Activated CD4-positive, alpha-beta T cell treated with anti-CD3 and anti-CD28 coated beads for 4 hours (primary cell): ENCODE measurements at places on chromosomes 5 and 9.

- DNase-seq: no peak
These were observed 11.3 kb upstream of the PHF2 start for GRCh38 chr9:93565089-93565488.

DNA sequence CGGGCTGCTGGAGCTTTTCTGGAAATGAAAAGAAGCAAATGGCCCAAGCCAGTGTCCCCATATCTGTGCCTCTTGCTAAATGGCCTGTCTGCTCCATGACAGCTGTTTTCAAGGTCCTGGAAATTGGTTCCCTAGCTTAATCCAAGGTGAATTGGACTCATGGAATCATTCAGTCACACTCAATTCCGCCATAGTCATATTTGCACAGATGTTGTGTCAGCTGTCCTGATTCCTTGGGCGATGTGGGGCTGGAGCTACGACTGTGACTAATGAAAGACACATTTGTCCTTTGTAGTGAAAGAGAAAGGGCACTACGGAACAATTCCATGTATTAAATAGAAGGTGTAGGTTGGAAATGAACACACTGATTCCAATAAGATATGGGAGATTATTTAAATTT is 102.9 kb upstream of the MEGF10 start:
- no peak for DNase-seq

GRCh38 chr9:83441390-83441789 is 96.8 kb downstream of the FRMD3 start:
- DNase-seq: no peak

DNA sequence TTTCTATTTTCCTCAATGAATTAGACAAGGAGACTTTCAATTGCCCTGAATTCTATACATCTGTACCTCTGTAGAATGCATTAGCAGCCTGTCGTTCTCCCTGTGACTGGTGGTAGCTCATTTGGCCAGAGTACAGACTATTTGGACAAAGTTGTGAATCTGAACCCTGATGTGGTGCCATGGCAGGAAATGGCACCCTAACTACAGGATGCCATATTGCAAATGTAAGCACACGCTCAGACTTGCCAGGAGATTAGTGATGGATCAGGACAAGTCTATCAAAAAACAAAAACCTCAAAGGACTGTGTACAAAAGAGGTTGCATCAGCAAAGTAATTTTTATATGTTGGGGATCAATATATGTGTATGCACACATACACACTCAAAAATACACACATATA is 58.3 kb downstream of the SVEP1 start:
- no peak for DNase-seq

- no peak for DNase-seq
These were observed 30.9 kb downstream of the ZFR start for GRCh38 chr5:32413466-32414263.

- no peak for DNase-seq
These were observed 241.9 kb downstream of the PBX3 start for GRCh38 chr9:125989090-125989501.

- DNase-seq: no peak
These were observed 526.3 kb downstream of the GABRG2 start for GRCh38 chr5:162593881-162594280.

DNA sequence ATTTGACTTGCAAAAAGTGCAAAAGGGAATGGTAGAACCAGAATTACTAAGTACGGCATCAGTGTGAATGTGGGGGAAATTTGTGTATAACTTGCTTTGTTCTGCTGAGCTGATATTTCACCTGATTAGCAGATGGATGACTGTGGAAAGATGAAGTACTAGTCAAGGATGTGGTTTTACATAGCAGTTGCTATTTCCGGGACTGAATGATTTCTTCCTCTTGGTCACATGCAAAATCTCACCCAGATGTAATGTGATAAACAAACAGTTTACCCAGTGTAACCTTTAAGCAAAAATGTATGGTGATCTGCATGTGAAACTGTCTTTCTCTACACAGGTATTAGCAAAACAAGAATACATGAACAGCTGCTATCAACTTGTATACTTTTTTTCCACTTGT is 46.1 kb downstream of the DCP2 start:
- peak; percentile 5 for DNase-seq

DNA sequence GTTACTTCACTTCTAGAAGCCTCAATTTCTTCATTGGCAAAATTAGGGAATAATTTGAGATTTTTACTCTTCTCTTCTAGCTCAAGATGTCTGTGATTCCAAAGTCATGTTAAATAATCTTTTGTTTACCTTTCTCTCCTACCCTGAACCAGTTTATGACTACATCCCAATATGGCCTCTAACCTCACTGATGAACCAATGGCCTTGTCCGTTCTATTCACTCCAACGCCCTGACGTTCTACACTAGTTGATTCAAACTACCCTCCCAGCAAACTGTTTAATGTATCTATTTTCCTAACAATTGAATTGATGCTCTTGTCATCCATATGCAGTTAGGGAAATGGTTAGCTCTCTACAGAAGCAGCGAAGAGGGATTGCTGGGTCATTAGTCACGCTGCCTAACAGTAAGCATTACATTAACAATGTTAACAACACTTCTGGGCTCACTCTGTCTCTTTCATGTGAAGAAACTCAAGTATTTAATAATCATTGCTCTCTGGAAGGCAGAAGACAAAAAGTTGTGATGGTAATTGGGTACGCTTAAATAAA is 38.0 kb downstream of the RAPGEF1 start:
- no peak for DNase-seq

DNA sequence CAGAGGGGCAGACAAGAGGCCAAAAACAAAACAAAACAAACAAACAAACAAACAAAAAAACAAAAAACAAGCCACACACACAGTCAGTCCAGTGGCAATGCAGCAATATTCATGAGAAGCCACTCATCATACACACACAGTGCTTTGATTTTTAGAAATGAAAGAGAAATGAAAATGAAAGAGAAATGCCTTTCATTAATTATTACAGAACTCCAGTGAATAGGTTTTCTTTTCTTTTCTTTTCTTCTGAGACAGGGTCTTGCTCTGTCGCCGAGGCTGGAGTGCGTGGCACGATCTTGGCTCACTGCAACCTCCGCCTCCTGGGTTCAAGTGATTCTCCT is 36.9 kb downstream of the SPRY4 start:
- no peak for DNase-seq

DNA sequence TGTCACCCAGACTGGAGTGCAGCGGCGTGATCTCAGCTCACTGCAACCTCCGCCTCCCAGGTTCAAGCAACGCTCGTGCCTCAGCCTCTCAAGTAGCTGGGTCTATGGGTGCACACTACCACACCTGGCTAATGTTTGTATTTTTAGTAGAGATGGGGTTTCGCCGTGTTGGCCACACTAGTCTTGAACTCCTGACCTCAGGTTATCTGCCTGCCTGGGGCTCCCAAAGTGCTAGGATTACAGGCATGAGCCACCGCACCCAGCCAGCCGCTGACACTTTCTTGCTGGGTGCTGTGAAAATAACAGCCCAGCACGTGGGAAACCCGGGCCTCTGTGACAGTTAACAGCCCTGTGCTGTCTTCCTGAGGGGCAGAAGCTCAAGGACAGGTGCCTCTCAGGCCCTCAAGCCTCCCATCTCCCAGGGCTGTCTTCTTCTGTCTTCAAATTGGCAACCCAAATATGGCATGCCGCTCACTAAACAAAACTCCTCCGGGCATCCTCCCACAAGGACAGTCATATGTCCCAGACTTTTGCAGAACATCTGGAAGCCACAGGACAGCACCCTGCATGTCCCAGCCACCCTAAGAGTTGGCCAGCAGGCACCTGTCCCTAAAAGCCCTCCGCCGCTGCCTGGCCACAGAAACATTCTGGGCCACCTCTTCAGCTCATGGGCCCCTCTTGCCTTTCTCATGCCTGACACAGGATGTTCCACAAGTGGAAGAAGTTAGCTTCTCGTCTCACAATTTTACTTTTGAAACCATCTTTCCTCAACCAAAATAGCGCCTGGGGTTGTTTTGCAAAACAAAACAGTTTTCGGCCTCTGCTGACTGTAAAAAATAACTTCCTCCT is 233.6 kb downstream of the SYK start:
- DNase-seq: no peak

- no peak for DNase-seq
These were observed 36.7 kb downstream of the DOCK8 start for GRCh38 chr9:251398-251797.

GRCh38 chr9:37987467-37987981 is 81.5 kb downstream of the SHB start:
- no peak for DNase-seq

GRCh38 chr5:133193794-133194193 is 142.0 kb downstream of the HSPA4 start:
- DNase-seq: no peak

DNA sequence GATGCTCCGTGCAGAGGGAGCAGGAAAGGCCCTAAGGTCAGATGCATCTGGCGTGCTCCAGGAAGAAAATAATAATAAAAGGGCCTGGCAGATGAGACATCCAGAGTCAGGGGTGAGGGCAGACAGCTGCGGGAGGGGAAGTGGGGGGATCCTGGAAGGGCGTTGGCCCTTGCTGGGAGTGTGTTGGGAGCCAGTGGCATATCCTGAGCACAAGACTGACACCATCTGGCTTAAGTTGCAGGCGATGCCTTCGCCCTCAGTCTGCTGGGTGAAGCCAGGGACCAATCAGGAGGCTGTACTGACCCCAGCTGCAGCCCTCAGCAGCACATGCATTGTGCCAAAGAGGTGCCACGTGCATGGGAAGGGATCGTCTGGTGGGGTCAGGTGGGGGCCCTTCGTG is 3.8 kb downstream of the OR2V2 start:
- DNase-seq: no peak

- no peak for DNase-seq
These were observed 100.3 kb downstream of the GCNT1 start for GRCh38 chr9:76559286-76559685.

DNA sequence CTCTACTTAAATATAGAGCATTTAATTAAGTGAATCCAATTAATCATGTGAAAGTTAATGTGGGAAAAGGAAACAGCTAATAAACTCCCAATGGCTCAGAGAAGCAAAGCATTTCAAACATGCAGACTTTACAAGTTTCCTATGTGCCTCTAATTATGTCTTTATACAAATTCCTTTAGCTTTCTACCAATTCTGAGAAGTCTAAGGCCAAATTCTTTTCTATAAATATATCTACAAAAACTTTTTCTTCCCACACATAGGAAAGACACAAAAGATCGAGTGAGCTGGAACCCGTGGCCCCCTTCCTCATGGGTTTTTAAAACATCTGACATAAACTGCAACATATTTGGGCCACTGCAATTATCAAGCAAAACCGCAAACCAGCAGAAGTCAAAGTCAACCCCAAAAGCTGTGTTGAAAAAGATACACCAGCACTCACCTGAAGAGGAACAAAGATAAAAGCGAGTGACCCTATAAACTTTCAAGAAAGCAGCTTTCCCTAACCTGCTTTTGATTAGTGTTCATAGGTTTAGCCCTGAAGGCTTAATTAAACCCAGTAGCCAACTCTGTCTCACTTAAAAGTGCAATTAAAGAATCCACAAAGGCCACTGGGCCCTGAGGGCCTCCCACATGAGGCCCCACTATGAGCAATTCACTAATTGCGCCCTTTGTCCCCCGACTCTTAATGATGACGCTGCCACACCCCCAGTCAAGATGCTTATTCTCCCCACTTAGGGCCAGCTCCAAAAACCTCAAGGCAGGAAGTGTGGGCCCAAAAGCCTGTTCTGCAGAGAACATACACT is 12.1 kb downstream of the SEMA5A start:
- no peak for DNase-seq

DNA sequence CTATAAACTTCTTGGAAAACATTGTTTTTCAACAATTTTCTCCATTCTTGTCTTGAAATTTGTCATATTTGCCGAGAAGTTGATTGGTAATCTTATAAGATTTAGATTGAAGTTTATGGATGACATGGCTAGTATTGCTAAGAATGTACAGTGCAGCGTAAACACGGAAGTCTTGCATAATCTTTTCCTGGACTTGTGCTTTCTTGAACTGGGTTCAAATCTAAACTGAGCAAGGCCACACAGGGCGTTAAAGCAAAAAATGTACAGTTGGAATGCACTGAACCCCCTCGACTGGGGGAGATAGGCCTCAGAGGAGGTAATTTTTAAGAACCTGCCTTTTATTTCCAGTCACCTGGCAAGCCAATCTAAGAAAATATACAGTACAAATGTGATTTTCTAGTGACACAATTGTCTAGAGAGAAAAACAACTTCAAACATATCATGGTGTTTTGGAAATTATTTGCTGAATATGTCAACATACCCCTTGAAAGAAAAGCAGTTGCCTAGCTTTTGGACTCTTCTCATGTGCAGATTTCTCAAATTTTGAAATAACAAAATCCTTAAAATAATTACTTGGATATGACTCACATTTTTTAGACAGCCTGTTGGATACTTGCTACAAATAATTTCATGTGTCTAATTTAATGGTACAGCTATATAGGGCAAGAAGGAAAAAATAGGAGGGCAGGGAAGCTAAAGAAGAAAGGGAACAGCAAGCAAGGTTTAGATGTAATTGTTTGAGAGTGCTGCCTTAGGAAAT is 18.5 kb upstream of the GAS1 start:
- DNase-seq: no peak

- DNase-seq: no peak
These were observed 455.4 kb downstream of the CAAP1 start for GRCh38 chr9:26437056-26437711.

DNA sequence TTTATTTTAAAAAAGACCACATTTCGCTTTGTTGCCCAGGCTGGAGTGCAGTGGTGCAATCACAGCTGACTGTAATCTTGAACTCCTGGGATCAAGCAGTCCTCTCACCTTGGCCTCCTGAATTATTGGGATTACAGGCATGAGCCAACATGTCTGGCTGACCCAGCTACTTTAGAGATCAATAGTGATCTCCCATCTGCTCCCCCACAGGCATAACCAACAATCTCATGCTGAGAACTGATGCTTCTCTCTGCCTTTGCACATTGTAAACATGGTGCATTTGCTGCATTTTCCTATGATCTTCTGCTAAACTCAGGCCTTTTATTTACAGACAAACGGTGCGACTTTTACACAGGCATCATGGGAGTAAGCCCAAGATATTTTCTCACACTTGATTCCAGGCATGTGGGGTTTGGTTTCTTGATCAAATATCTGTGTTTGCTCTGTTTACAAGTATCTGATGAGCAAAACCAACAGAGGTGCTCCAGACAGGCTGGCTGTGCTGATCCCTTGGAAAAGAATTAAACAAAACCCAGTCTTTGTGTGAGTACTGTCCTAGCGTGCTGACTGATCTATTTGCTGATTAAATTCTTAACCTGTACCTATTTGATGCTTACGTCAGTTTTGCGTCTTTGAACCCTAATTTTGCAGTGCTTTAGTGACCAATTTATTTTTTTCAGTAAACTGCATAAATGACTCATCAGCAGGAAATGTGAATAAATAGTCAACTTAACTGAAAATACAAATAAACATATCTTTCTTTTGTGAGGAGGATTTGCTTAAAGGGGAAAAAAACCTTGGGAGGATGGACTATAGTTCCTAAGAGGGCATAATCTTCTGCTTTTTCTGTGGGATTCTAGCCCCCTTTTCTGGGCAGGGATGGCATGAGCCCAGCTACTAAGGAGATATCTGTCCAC is 191.7 kb upstream of the NR3C1 start:
- DNase-seq: no peak

- no peak for DNase-seq
These were observed 109.0 kb downstream of the NTRK2 start for GRCh38 chr9:84778570-84778969.
